Lung microvascular endothelial cell (primary cell): ENCODE measurements at places on chromosomes 12 and 14. TPM values are rescaled to one million over a fixed set of nuclear protein-coding genes. Genes with fewer than 3 reads are reported as not detected.

DNA sequence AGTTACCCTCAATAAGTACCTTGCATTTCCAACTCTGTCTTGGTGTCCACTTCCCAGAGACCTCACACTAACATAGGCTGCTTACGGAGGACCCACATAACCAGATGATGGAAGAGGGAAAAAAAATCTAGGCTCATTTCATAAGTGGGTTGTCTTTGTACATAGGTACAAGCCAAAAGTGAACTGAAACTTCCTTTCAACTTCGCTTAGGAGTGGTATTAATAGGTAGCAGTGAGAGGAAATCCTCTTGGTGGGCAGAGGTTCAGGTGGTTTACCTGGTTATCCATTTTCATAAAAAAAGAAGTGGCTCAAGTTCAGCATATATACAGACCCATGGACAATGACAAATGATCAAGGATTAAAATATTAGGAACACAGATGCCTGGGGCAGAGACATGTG, 35.8 kb upstream of the RNU6-7 start:
- no peak for DNase-seq

GRCh38 chr14:73168274-73168673, 32.0 kb downstream of the PSEN1 start:
- no peak for DNase-seq

DNA sequence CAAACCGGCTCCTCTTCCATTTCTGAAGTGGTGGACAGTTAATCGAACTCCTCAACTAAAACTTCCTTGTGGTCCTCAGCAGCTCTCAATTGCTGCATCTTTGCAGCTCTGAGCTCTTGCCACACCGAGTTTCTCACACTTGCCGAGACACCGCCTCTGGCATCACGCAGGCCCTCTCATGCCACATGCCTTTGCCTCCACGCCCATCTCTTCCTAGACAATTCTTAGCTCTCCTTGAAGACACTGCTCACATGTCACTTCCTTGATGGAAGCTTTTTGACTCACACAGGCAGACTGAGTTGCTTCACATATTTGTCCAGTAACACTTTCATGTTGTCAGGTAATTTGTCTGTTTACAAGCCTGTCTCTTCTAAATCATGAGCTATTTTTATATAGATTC, 29.2 kb downstream of the KCNA1 start:
- no peak for DNase-seq

The CD4 gene
- not detected in 2 replicates for total RNA-seq

The ASCL1 gene
- not detected in 2 replicates for total RNA-seq

The RNASE7 gene
- not detected in 2 replicates for total RNA-seq

The ANAPC7 gene
- total RNA-seq: 24.6 and 37.1 TPM in 2 replicates

The SPRYD4 gene
- 1.3 and 1.8 TPM in 2 replicates for total RNA-seq

The TMEM233 gene
- total RNA-seq: 0.40 and 0.44 TPM in 2 replicates
